ENCODE measurements at places on chromosomes 5 and 9.
A peak's percentile ranks its signal among the peaks of the same experiment; 100 is the strongest.

DNA sequence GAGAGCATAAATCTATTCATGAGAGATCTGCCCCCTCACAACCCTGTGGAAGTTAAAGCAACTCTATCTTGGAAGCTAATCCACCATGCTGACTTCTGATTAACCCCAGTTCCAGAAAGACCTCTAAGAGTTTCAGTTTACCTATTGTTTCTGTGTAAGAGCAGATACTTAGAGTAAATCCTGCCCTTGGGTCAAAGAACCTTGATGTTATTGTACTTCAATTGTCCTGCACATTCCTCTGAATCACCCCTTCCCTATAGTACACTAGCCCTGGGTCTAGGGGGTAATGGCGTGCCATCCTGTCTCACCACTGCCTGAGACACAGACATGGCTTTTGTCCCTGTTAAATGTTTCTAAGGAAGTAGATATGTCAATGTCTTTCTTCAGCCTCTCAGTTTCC lies 138.6 kb downstream of the CAAP1 start:
- DNase-seq: no peak

DNA sequence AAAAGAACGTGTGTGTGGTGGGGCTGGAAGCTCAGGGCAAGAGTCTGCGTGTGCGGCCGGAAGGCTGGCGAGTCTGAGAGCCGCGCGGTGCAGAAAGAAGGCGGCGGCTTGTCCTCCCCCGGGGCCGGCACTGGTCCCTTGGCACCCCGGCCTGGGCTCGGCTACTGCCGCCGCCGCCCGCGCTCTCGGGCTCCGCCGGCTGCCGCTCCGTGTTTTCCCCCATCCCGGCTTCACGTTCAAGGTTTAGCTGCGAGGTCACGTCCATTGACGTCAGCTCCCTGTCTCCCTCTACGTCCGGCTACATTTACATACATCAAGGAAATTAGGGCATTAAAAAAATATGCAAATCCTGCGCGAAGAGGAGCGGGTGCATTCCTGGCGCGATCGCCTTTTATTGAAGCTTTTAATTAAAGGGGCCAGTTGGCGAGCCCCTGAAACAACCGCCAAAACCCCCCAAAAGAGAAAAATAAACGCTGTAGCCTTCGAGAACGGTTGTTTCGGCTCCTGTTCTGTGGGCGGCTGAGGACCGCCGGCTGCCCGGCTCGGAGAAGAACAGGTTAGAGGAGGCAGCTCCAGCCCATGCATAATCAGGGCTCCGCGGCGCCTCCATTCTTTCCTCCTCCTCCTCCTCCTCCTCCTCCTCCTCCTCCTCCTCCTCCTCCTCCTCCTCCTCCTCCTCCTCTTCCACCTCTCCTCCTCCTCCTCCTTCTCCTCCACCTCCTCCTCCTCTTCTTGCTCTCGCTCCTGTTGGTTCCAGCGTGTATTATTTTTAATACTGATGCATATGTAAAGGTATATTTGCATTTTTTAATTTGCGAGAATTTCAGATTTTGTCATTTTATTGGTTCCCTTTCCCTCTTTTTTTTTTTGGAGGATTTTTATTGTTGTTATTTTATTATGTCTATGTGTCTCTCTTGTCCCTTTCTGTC lies 207.0 kb downstream of the MEF2C start:
- no peak for DNase-seq

DNA sequence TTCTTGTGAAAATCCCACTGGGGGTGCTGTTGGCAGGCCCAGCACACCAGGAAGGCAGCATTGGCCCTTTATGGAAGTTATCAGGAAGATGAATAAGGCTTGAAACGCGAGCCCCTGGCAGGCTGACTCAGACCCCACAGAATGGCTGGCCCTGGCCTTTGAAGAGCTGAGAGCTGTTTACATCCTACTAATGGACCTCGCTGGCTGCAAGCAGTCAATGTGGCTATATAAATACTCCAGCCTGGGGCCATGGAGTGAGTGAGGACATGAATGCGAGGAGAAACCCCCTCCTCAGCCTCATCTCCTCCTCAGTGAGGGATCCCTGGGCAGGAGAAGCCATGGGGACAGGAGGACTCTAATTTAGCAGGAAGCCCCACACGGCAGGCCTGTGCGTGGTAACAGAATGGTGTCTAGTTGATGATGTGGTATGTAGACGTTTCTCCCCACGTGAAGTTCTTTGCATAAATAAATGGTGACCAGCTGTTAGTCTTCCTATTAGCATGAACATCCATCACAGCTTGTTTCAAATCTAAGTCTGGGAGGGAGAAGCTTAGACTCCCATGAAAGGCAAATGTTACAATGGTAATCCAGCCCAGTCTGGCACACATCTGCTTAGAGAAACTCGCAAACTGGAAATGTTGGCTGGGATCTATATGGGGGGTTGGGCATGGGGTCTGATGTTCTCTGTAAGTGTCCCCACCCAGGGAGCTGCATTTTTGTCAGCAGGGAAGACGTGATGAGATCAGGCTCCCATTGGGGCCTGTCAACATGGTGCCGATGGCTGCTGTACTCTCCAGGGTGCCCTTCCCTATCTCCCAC lies 175.1 kb upstream of the PITX1 start:
- peak; percentile 85 for DNase-seq

GRCh38 chr9:90103771-90104170 lies 499.0 kb downstream of the GADD45G start:
- DNase-seq: no peak

DNA sequence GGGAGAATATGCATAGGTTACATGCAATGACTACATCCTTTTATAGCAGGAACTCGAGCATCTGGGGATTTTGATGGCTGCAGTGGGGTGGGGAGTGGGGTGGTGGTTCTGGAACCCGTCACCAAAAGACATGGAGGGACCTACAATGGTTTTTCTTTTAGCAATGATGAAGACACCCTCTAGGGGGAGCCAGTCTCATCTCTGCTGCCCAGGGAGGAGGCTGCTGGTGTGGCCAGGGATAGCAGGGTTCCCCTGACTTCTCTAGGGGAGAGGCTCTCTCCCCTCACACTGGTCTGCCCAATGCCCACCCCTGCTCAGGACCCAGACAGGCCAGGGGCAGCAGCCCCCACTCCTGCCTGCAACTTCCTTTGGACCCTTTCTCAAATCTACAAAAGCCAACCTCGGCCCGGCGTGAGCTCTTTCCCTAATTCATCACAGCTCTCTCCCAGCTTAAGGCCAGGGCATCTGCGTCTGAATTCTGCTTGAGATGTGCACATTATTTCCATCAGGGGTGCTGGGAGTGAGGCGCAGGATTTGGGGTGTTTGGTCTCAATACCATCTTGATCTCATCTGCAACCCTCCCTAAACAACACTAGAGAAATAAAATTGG lies 73.6 kb upstream of the RETREG1 start:
- no peak for DNase-seq

DNA sequence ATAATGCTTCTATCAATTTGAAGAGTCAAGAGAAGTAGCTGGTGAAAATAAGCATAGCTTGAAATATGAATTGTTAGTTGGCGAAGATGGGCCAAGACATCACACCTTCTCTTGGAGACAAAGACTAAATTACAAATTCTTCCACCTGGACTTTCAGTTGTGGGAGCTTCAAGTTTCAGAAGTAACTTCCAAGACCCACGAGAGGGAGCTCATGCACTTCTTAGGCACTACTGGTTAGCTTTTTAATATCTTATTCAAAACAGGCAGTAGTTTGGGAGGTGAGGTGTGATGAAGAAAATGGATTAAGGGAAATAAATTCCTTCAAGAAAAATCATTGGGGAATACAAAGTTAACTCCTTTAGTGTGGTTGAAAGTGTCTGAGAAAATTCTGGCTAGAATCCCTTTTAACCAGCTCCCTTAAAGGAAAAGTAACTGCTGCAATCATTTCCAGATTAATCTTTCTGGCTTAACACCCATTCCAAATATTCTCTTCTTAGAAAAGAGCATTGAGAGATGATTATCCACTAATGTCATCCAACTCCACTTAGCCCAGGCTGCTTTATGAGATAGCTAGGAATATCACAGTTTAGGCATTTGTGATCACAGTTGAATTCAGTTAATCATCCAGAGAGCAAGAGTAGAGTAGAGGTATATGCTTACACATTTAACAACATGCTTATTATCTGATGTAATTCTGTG lies 139.5 kb upstream of the DMRTA1 start:
- peak; percentile 14 for DNase-seq

- no peak for DNase-seq
These were observed 325.0 kb downstream of the NFIB start for GRCh38 chr9:13988944-13989343.
